ELR (cell line): ENCODE measurements at places on chromosomes 3 and 15.

DNA sequence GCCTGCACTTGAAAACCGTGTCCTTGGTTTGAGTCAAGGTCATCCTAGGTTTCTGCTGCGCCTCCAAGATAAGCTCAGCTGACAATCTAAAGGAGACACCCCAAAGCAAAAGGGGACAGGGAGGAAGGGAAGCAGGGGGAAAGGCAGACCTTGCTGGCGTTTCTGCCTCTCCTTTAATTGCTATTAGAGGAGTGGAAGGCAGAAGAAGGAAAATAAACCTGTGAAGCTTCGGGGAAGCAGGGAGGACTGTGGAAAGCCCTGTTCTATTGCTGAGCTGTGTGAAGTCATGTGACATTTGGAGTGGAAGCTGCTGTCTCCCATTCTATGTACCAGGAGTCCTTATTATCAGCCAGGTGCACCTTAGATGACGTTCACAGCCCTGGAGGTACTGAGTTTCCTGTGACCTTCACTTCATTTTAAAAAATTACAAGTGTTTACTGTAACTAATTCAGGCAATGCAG lies 21.5 kb upstream of the CHD2 start:
- DNase-seq, result no peak

- no peak for DNase-seq
These were observed 20.5 kb downstream of the RBPMS2 start for GRCh38 chr15:64754663-64755426.

DNA sequence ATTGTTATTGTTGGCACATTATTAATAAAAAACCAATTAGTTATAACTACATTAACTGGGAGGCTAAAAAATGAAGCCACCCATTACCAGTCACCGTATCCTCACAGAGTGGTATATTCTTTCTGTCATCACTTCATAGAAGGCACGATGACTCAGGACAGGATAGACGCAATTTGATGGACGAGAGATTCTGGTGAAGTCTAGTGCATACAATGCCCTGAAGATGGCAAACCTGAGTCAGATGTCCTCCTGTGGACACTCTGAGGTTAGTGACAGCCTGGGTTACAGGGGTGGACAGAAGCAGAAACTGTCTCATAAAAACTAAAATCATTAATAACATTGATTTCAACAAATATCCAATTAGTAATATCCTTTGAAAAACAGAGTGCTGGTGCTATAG lies 150.3 kb downstream of the SLC9A9 start:
- DNase-seq, result no peak

DNA sequence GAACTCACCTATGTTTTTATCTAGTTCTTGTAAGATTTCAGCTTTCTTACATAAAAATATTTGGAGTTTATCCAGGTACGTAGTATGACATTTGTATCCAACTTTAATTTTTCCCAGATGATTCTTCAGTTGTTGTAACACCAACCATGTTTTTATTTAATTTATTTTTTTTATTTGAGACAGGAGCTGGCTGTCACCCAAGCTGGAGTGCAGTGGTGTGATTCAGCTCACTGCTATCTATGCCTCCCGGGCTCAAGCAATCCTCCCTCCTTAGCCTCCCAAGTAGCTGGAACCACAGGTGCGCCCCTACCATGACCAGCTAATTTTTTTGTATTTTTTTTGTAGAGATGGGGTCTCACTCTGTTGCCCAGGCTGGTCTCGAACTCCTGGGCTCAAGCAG lies 6.6 kb downstream of the XYLB start:
- peak; percentile 56 for DNase-seq

DNA sequence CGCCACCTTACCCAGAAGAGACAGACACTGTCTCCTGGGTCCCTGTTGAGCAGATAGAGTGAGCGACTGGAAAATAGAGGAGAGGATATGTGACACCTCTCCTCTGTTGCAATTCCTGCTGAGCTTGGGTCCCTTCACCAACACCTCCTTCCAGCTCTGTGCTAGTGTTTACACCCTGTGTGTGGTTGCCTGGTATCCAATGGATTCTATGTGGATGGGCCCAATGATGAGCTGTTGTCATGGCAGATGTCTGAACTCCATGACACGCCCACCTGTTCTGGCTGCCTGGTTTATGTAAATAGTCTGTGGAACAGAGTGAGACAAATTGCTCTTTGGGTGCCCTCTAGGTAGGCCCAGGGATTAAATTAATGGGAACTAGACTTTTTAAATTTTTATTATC lies 23.7 kb downstream of the RBM5 start:
- no peak for DNase-seq

DNA sequence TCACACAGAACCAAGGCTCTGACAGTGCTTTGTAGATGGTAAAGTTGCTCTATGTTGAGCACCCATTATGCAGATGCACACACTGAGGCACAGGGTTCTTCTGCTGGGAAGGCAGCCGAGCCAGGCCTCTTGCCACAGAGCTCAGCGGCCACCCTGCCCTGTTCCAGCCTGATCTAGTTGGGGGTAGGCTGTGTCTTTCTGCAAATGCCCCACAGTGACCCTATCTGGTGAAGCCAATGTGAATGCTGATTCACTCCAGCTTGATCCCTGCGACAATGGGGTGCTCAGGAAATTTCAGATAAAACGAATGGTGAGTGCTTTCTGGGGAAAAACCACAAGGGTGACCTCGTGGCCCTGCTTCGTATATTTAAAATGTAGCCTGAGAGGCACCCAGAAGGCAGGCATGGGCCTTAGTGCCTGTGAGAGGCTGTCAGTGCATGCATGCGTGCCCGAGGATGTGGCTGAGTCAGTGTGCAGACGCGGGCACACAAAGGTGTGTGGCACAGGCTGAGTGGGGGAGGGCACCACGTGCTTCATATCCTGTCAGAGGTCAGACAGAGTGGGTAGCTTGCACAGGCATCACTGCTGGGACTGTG lies 85.7 kb downstream of the ATP2B2 start:
- peak; percentile 3 for DNase-seq

GRCh38 chr3:157493627-157494550 lies 9.3 kb downstream of the VEPH1 start:
- DNase-seq, result peak; percentile 73

DNA sequence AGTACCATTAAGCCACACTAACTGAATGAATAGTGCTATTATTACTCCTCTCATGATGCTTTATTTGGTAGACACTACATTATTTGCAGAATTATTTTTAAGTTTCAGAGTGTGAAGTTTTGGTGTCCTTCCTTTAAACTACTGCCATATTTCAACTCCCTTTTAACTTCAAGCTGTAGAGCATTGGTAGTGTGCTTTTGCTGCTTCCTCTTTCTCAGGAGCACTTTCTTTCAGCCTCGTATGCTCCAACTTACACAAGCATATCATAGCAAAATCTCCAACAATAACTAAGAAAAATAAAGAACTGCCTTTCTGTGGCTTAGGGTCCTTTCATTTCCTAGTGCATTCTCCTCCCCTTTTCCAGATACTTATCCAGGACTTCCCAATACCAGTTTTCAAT lies 476.4 kb upstream of the AGTR1 start:
- no peak for DNase-seq

- DNase-seq, result peak; percentile 68
These were observed 135.1 kb upstream of the RASGRP1 start for GRCh38 chr15:38699633-38700230.

GRCh38 chr3:167187221-167187620 lies 192.9 kb downstream of the ZBBX start:
- no peak for DNase-seq

- peak; percentile 27 for DNase-seq
These were observed 139.4 kb upstream of the TSC22D2 start for GRCh38 chr3:150268426-150269391.

GRCh38 chr3:42300013-42300412 lies 34.0 kb upstream of the CCK start:
- DNase-seq, result peak; percentile 37

- no peak for DNase-seq
These were observed 267.8 kb downstream of the RAP2B start for GRCh38 chr3:153429821-153430220.

DNA sequence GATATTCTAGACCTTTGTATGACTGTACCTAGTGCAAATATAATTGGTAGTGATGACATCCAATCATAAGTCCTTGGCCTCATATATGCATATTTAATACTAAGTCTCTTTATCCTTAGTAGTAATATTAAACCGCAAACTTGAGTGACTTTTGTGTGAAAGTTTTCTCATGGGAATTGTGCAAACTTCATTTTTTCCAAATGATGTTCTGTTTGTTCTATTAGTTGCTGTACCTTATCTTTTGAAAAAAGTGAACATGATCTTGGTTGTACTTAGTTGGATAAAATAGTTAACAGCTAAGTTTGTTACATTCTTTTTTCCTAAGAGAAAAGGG lies 43.2 kb downstream of the TMEM45A start:
- no peak for DNase-seq

DNA sequence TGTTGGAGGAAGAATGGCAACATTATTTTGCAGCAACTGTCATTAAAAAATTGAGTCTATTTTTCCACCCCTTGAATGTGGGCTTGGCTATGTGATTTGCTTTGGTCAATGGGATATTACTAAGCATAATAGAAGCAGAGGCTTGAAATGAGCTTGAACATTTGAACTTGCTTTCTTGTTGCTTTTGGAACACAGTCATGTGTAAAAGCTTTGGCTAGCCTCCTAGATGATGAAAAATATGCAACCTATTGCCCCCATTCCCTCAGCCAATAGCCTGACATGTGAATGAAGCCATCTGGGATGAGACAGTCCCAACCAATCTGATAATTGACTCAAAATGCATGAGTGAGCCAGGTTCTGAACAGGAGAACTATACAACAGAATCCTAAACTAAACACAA lies 78.4 kb downstream of the PLSCR2 start:
- no peak for DNase-seq

DNA sequence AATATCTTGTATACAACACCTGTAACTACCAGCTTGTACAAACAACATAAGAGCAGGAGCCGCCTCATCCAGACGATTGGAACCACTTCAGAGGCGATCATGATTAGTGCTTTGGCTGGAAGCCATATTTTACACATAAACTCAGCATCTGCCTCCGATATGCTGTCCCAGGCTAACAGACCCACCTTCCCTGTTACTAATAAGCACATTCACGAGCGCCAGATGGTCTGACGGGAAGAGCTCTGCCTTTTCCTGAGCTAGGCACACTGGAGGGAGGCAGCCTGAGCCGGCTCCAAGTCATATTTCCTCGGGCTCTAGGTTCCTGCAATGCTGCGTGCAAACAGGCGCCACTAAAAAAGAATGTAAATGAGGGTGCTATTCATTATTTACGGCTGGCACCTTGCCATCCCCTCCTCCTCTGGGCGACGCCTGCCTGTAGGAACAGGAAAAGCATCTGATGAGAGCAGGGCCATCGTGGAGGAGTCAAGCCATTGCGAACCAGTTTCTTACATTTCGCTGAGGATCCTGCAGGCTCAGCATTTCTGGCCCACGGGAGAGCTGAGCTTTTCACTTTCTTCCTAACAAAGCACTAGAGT lies 98.2 kb downstream of the ANXA2 start:
- DNase-seq, result peak; percentile 60

GRCh38 chr3:143306407-143306806 lies 186.8 kb downstream of the CHST2 start:
- no peak for DNase-seq

- peak; percentile 82 for DNase-seq
These were observed 69.6 kb downstream of the APBA2 start for GRCh38 chr15:28955160-28955992.

DNA sequence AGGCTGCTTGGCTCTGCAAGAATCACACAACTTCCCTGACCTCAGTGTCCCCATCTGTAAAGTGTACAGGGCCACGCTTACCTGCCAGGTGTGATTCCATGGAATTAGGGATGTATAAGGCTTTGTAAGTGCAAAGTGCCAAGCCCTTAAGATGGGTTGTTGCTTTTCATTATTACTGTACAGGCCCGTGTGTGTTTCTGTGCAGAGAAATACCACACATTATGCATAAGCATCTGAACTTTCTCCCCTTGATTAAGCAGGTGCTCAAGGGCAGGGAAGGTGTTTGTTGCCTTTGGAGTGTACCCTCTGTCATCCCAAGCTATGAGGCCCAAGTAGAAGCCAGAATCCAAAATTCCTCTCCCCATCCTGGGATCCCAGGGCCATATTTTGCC lies 13.6 kb upstream of the HRH1 start:
- no peak for DNase-seq

DNA sequence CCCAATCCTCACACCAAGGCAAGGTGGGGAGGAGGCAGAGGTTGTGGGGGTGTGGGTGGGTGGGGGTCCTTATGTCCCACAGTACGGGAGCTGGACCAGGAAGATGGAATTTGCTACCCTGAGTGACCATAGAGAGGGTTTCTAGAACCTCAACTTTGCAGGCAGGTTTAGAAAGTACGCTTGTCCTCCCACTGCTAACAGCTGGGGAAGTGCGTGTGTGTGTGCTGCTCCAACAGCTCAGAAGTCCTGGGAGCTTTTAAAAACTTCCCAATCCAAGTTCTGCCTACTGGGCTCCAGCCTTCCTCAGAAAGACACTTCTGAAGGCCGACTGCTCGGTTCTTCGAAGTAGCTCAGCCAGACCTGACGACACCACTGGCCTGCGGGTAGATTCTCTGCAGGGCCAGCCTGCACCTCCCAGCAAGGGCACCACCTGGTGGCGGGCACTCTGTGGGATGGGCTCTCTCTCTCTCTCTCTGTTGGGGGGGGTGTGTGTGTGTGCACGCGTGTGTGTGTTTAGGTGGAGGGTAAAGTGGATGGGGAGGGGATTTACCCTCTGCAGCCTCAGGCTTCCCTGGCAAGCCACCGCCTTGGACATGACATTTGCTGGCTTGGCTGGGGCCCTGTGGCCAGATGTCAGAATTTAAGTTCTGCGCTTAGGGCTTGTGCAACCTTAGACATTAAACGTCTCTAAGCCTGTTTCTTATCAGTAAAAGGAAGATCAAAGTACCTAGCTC lies 15.6 kb downstream of the TMEM158 start:
- DNase-seq, result peak; percentile 86

DNA sequence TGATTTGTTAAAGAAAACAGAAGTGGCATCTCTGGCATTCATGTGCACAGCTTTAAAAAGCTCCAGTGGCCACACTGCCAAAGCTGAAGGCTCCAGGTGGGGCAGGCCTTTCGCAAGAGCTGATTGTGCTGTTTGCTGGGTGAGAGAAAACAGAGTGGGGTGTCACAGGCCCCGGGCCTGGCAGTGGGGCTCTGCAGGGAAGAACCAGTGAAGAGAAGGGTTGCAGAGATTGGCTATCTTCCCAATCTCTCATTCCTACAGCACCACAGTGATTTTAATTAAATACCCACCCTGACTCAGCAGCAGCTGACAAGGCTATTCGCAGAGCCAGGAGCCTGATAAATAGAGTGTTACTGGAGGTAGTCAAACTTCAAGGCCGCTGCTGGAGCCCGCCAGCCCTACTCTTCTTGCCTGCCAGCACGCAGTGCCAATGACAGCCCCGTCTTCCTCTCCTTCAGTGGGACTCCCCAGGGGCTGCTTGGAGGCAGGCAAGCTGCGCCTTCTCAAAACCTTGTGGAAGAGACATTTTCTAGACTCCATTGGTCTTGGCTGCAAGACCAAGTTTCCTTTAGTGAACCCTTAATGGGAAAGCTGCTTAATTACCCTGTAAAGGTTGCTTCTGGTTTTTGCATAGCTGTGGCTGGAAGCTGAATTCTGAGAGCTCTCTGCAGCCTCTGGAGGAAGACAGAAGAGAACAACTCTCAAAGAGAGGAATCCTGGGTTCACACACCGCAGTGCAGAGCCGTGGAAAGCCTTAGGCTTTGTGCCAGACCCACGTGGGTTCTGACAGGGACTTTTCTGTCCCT lies 225.8 kb upstream of the SLCO3A1 start:
- DNase-seq, result no peak

GRCh38 chr3:37635251-37635650 lies 226.4 kb upstream of the CTDSPL start:
- no peak for DNase-seq
